Inflammatory macrophage treated with lipopolysaccharide for 1 hour (primary cell): ENCODE measurements at places on chromosomes 4 and X.

DNA sequence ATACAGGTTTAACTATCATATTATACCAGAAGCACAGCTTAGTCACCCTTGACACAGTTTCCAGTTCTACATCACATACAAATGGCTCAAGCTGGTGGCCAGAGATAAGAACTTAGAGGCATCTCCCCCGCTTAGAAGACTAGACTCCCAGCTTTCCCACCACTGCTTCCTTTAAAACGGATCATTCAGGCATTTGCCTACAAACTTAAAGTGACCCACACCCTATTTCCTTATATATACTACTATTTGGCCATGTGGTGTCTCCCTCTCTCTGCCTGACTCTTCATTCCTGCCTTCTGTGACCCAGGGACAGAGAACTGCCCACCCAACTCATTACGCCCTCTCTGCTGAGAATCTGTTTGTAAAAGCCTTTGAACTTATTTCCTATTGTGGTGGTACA lies 781.2 kb upstream of the DIAPH2 start:
- no peak for DNase-seq

DNA sequence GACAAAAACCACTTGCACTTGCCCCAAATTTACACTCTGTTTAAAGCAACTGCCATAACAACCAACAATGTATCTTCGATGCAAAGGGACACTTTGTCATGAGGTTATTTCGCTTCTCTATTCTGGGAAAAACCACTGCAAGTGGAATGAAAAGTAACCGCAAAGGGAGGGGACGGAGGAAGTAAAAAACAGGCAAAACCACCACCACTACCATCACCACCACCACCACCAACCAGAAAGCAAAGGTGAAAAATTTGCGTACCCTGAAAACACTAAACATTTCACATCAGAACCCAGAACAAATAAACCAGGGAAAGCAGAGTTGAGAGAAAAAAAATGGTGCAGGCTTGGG lies 1.2 kb upstream of the N4BP2 start:
- DNase-seq, result peak; percentile 85

- DNase-seq, result peak; percentile 95
Measured at GRCh38 chr4:26074712-26075430, 160.9 kb downstream of the SMIM20 start.

- DNase-seq, result peak; percentile 42
Measured at GRCh38 chr4:95155759-95156451, 392.9 kb downstream of the UNC5C start.

GRCh38 chr4:1049591-1049905 lies 38.1 kb downstream of the FGFRL1 start:
- DNase-seq, result no peak

DNA sequence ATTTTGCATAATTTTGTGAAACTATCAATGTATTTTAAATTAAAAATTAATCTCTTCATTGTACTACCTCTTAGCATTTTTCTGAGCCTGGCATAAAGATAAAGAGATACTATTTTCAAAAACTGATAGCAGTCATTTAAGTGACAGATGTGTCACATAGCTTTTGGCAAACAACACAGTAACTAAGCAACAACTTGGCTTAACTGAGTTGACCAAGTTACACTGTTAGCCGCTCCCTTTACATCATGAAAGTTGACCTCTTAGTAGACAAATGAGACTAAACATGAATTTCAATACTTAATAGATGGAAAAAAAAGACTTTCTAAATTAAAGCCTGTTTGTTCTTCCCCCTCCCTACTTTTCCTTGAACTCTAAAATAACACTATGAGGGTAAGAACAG lies 62.0 kb downstream of the ATP8A1 start:
- DNase-seq, result no peak

DNA sequence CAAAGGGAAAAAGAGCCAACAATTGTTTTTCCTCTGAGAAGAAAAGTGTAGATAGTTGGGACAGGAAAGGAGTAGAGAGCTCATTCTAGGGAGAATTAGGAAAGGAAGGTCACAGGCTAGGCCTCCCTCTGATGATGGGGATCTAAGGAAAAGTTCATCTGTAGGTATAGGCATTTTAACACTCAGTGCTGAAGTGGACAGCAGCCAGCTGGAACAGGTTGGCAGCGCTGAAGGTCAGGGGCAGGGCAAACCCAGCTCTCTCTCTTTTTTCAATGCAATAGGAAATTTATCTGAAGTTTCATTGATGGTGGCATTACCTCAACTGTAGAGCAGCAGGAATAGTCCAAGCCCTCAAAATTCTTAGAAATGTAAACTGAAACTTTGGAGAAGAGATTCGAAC lies 98.5 kb upstream of the ETNPPL start:
- no peak for DNase-seq

DNA sequence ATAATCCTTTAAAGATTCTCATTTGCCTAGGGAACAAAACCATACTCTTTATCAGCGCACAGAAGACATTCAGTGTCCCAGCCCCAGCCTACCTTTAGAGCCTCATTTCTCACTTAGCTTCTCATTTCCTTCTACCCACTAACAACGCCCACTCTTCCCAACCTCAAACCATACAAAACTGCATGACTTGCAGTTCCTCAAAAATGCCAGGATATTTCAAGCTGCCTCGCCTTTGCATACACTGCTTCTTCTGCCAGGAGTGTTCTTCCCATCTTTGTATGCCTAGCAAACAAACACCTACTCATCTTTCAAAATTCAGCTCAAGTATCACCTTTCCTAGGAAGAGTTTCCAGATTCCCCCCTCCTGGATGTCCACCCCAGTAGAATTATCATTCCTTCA lies 129.9 kb upstream of the ADGRL3 start:
- DNase-seq, result peak; percentile 11

DNA sequence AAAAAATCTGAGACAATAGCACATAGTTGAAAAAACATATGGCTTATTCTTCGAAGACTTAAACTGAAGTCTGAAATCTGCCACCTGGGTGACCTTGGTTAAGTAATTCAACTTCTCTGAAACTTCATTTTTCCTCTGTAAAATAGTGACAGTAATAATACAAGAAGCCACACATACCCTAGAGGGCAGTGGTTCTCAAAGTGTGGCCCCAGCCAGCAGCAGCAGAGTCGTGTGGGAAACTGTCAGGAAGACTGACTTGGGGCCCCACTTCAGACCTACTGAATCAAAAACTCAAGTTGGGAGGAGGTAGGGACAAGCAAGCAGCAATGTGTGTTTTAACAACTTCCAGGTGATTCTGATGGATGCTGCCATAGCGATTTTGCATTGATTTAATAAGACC lies 249.9 kb downstream of the HNRNPD start:
- no peak for DNase-seq

DNA sequence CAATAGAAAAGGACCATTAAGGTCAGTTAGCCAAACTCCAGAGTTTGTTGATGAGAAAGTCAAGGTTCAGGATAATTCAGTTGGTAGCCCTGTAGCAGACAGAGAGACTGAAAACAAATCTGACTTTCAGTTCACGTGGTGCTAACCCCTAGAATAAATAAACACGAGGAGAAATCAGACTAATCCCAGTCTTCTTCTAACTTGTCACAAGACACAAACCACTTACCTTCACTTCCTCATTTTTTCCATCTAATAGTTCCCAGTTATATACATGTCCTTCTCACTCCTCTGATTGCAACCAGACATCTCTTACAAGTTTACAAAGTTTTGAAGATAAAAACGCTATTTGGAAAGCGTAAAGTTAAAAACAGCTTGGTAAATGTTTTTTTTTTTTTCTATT lies 7.7 kb downstream of the TLR7 start:
- DNase-seq, result no peak

DNA sequence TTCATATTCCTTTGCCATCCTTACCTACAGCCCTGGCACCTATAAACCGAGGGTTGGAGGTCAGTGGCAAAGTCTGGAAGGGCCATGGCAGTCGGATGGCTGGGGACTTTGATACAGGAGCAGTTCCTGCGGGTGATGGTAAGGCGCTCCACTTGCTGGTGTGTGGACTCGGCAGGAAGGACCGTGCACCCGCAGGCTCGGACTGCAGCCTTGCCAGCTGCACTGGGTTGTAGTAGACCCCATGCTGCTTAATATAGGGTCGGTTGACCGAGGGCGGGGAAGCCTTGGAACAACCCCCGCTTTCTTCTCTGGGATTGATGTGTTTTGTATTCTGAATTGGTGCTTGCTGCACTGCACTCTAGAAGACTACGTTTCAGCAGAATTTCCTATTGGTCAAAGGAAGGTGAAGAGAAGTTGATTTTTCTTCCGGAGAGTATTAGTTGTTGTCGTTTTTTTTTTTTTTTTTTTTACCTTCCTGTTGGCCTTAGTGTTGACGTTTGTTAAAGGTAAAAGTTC lies 638 bp downstream of the BLTP1 start:
- DNase-seq, result peak; percentile 29

DNA sequence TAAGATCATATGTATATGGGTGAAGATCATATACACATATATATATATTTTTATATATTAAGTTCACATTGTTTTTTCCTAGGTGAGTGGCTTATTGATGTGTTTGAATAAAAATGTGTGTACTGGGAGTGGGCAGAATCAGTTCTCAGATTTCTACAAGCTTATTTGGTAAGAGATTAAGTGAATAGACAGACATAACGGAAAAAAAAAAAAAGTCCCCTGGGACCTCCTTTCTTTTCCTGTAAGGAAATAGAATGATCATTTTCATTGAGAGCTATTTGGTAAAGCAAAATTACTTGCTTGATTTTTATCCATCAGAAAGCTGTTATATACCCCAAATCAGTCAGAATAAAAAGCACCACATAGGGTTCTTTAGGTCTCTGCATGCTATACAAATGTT lies 597.7 kb downstream of the PCDH18 start:
- no peak for DNase-seq

DNA sequence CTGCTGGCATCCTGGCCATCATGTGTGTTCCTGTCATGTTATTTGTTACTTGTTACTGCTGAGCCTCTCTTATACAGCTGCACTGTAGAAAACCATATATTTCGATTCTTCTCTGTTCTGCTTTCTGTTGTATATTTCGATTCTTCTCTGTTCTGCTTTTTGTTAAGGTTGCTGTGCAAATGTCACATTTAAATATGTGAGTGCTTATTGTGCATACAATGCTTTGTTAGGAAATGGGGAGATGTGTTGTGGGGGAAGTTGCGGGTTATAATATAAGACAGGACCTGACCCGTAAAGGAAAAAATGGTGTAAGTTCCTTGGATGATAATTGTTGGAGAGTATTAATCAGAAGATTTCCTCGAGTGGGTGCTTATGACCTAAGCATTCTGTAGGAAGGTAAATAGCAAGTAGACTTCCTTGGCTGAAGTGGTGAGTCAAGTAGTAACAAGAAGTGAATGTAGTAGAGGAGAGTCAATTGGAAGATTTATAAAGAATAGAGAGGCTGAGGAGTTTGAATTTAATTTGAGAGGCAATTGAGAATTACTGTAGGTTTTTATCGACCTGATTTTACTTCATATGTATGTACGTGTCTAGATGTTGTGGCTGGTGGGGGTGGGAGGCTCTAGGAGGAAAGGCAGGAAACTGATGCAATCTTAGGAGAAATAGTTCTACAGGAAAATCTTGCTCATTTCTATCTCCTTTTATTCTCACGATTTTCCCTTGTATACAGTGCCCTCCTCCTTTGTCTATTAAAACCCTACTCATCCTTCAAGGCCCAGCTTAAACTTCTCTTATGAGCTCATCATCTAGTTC lies 8.5 kb downstream of the OGT start:
- peak; percentile 55 for DNase-seq

DNA sequence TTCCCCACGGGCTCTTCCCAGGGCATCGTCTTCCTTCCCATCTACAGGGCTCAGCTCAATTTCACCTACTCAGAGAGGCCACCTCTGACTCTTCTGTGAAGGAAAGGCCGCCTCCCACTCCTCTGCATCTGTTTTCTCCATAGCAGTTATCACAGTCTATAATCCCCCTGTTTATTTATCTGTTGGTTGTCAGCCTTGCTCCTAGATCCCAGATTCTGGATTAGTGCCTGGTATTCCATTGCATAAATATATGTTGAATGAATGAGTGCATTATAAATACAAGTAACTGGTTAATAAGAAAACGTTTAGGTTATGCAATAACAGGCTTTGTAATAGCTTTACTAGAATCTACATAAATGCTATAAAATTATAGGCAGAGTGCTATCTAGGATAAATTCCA lies 52.9 kb downstream of the NSG1 start:
- no peak for DNase-seq

GRCh38 chr4:87118826-87119225 lies 101.6 kb downstream of the KLHL8 start:
- no peak for DNase-seq

DNA sequence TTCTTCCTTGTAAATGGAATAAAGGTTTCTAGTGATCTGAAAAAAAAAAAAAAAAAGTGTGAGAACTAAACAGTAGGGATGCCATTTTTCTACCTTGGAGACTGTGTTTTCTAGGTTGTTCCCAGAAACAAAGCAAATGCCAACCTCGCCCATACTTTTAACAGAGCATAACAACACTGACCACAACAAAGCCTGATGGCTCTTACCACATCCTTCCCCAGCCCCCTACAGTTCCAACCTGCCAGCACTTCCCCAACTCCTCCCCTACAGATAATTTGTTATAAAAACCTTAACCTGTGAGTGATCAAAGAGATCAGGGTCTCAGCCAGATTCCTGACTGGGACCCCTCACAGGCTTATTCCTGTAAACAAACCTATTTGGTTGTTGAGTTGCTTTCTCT lies 940.0 kb downstream of the SH3BGRL start:
- DNase-seq, result no peak

GRCh38 chr4:53432528-53433424 lies 55.3 kb downstream of the FIP1L1 start:
- DNase-seq, result no peak

- DNase-seq, result no peak
Measured at GRCh38 chrX:54452920-54453319, 12.7 kb downstream of the TSR2 start.

GRCh38 chrX:20263474-20263873 lies 3.2 kb downstream of the RPS6KA3 start:
- peak; percentile 44 for DNase-seq
